ENCODE measurements at places on chromosomes 3 and 15. TPM values are rescaled to one million over a fixed set of nuclear protein-coding genes. Genes with fewer than 3 reads are reported as not detected.

Gene CRYGS
- polyA plus RNA-seq: 13.1 TPM

DNA sequence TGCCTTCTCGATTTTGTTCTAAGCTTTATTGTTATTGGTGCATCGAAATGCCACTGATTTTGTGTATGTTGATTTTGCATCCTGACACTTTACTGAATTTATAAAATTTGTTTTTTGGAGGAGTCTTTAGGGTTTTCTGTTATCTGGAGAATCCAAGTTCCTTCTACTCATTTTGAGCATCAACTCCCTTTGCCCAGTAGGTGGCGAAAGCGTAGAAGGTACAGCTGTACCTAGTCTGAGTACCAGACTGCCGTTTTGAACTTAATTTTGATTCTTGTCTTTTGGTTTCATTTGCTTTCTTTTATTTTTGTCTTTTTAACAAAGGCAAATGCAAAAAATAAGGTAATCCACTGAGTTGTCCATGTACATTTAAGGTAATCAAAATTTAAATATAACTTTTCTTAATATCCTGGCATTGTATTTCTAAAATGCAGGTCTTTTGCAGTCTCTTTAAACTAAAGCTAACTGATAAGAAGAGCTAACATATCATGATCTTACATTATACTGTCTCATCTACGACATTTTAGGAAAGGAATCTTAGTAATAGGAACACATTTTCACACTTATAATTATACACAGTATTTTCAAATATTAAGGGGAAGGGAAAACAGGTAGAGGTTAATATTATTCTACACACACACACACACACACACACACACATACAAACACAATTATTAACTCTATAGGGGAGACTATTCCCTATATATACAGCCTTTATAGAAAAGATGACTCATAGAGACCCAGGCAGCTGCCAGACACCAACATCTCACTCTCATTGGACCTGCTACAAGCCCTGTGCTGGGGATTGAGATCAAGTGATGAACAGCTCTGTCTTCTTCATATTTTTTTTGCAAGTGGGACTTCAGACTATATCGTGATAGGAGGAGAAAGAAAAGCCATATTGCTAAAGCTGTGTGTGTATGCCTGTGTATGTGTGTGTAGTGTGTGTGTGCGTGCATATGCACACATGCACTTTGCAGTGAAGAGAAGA, 71.8 kb downstream of the SYNPR start:
- peak; percentile 34 for DNase-seq

- DNase-seq: no peak
These were observed 203.3 kb upstream of the AGTR1 start for GRCh38 chr3:148494451-148494850.

DNA sequence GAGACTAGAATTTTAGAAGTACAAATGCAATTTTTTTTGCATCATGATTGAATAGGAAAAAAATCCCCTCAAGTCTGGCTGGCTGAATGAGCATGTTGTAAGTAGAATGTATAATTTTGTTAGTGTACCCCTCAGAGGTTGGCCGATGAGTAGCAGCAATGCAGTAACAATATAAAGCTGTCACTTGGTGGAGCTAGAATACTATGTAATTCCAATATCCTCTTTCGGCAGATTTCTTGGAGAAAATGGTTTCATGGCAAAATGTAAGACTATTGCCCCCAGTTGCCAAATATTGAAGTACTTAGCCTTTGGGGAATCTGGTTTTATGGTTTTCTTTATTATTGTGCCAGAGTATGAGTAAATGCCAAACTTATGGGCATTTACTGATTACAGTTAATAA, 39.8 kb upstream of the SGO1 start:
- no peak for DNase-seq

Gene C2CD4A
- 0.46 TPM for polyA plus RNA-seq

Gene RBPMS2
- polyA plus RNA-seq: 11.3 TPM

DNA sequence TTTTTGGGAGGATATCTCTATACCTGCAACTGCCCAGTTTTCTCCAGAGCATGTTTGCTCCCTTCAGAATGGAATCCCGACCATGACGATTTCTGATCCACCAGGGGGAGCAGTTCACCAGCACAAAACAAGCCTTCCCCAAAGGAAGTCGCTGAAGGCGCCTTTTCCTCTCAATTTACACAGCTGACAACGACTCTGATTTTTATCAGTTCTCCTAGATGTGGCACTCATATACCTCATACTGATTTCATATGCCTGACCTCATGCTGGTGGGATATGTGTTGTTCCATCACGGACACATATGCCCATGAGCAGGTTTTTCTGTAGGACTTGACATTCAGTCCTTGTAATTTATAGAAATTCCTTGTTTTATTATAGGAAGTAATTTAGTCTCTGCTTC, 1028.2 kb downstream of the MCTP2 start:
- DNase-seq: peak; percentile 82

Gene TGFBR2
- polyA plus RNA-seq: 87.0 TPM

DNA sequence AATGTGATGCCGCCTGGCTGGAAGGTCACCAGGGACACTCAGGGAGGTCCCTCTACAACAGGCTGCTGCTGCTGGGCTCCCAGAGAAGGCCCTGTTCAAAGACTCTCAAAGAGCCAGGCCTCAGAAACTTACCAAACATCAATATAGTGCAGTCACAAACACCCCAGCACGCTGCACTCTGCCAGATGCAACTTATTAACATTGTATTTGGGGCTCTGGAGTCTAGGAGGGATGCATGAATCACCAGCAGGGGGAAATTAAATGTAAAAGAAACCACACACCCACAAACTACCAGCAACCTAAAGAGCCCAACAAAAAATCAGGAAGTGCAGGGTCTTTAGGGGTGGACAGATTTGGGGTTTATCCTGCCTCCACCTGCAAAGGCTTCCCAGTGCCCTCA, 74.6 kb upstream of the SPATA12 start:
- no peak for DNase-seq

Gene CDC25A
- polyA plus RNA-seq: 10.3 TPM

GRCh38 chr3:44058022-44058867, 183.4 kb upstream of the TOPAZ1 start:
- DNase-seq: no peak

- DNase-seq: no peak
These were observed 96.6 kb upstream of the LIMD1 start for GRCh38 chr3:45497963-45498362.

Gene RARRES1
- 37.1 TPM for polyA plus RNA-seq

DNA sequence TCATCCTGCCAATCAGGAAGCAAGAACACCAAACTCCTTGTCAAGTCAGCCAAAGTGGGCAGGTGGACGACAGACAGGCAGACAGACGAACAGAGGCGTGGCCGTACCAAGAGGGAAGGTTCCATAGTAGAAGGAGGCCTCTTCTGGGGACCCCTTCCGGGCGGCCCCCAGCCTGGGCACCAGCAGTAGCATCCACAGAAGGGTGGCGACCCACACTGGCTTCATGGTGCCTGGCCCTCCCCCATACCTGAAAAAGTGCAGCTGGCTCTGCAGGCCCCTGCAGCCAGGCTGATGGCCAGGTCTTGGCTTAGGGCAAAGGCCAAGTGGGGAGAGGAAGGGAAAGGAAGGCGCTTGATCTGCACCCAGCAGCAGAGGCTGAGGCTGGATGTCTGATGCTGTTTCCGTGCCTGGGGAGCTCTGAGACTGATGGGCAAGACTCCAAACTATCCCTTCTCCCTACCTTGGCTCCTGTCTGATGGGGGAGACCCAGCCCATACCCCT, 607 bp downstream of the LCTL start:
- DNase-seq: no peak

Gene GOLGA8S
- polyA plus RNA-seq: 1.3 TPM

- no peak for DNase-seq
These were observed 769 bp downstream of the TAFA4 start for GRCh38 chr3:68931406-68932149.

GRCh38 chr3:20984594-20985205, 766.3 kb downstream of the ZNF385D start:
- DNase-seq: no peak

DNA sequence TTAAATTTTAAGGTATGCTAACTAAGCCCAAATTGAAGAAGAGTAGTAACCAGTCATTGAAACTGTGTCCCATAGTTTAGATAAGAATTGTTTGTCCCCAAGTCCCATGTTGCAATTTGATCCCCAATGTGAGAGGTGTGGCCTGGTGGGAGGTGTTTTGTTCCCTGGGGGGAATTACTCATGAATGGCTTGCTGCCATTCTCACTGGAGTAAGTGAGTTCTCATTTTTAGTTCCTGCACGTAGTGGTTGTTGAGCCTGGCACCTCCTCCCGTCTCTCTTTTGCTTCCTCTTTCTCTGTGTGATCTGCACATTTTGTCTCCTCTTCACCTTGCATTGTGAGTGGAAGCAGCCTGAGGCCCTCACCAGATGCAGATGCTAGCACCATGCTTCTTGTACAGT, 1271.0 kb downstream of the NSUN3 start:
- DNase-seq: no peak

- DNase-seq: no peak
These were observed 7.1 kb downstream of the SLC25A20 start for GRCh38 chr3:48891606-48892005.

DNA sequence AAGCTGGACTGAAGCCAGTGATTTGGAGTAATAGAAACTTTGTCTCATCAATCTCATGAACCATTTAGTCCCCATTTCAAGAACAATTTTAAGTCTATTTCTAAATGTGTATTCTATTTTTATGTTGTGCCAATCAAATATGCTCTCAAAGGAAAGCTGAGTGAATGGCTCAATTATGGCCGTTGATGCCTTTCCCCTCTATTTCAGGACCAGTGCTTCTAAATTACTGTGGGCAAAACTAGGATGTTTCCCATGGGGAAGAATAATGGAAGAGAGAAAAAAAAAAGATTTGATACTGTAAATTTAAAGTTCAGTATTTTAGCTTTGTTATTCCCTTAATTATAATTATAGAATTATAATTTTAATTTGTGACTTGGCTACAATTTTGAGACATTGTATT, 110.1 kb downstream of the CADM2 start:
- DNase-seq: no peak

DNA sequence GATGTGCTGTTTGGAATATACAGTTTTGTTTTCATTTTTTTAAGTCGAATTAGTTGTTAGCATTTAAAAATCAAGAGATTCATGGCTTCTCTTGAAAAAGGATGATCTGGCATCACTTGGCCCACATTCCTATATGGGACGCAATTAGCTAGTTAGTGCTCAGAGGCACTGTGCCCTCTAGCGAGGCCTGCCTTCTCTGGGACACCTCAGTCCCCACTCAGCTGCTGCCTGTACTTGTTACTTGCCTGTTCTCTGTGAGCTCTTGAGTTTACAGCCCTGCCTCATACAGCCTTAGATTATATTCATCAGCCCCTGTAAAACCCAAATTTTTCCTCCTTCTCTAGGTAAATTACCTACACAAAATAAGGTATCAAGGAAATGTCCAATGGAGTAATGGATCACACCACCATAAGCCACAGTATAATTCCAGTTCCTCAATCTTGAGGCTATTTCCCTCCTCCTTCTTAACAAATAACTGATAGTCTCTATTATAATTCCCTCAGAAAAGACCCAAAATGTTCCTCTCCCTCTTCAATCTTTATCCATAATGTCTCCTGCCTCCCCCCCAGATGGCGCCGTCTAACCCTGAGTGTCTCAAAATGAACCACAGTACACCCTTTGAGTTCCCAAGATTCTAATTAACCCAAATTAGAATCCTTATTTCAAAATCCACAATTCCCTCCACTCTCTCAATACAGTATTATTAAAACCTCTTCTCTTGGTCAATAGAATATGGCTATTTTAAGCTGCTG, 2.7 kb downstream of the ZMAT3 start:
- no peak for DNase-seq

Gene TASOR
- 81.4 TPM for polyA plus RNA-seq

- DNase-seq: no peak
These were observed 124.4 kb downstream of the PDZRN3 start for GRCh38 chr3:73500321-73500720.

- no peak for DNase-seq
These were observed 17.0 kb upstream of the ACTC1 start for GRCh38 chr15:34812369-34812768.

Gene RARB
- polyA plus RNA-seq: 136 TPM

DNA sequence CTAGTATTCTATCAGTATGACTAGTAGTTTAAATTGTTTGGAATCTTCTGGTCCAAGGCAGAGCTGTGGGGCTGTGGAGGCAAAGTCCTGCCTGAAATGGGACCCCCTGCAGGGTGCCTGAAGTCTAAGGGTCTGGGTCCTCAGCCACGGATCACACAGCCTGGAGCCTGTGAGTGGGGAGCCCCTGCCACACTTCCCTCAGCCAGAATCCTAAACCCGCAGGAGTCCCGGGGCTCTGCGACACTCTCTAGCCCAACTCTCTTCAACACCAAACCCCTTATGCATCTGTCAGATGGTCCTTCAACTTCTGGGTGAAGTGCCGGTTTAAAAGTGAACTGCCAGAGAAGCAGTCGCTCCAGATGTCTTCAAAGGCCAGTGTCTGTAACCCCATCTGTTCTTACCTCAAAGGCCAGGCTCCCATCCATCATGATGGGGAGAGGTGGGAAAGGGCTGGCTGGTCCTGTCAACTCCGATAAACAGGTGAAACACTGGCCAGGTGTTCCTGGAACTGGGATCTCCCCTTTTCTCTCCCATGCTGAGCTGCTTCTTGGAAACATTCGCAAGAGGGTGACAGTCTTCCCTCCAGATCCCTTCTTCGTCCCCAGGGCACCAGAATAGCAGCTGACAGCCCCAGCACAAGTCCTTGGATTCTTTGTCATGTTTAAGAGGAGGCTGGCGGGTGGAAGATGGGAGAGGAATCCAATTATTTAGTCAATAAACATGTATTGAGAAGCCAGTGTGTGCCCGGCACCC, 45.6 kb downstream of the CPN2 start:
- no peak for DNase-seq

- no peak for DNase-seq
These were observed 347.9 kb downstream of the MCTP2 start for GRCh38 chr15:94579286-94579685.

Gene STXBP5L
- polyA plus RNA-seq: 0.26 TPM

DNA sequence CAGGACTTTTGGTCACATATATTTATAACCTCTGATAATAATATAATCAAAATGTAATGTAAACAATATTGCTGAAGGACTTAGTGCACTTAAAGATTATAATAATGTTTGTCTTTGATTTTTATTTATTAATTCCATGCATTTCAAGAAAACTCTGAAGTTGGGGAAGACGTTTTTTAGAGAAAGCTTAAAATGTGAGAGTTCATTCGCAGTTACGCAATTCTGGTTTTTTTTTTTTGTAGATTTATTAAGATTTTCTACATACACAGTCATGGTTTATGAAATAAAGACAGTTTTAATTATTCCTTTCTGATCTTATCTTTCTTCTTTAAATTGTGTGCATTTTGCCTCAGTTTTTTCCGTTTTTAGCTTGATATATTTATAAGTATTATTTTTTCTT, 204.7 kb downstream of the EPHA3 start:
- DNase-seq: no peak
